ENCODE measurements at places on chromosomes 16 and 17.

DNA sequence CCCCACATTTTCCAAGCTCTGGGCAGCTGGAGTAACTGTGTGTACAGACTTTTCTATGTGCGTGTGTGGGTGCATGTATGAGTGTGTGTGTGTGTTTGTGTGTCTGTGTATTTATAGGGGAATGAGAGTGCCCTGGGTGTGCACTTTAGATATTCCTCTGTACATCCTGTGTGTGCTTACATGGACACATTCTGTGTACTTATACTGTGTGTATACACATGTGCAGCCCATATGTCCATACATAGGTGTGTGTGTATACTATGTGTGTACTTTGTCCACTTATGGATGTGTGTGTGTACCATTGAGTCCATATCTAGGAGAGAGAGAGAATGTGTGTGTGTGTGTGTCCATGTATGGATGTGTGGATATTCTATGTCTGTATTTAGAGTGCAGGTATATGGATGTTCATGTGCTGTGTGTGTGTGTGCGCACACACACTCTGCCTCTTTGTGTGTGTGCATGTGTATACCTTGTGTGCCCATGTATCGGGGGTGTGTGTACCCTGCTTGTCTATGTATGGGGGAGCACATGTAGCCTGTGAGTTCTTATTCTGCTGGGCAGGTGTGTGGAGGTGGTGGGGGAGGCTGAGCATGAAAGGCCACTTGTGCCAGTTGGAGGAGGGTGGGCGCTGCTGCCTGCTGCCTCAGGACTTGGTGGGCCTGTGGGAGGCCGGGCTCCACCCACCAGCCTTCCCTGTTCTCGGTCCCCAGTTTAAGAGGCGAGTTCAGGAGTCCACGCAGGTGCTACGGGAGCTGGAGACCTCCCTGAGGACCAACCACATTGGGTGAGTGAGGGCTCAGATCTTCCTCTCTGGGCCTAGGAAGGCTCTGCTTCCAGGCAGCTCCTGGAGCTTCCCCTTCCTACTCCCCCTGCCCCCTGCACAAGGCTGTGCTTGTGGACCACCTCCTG is 11.1 kb downstream of the FMNL1 start:
- no peak for DNase-seq

- DNase-seq, result no peak
Measured at GRCh38 chr17:82127315-82127595, 29.2 kb upstream of the FASN start.

- no peak for DNase-seq
Measured at GRCh38 chr16:21704733-21705132, 41.0 kb downstream of the OTOA start.

DNA sequence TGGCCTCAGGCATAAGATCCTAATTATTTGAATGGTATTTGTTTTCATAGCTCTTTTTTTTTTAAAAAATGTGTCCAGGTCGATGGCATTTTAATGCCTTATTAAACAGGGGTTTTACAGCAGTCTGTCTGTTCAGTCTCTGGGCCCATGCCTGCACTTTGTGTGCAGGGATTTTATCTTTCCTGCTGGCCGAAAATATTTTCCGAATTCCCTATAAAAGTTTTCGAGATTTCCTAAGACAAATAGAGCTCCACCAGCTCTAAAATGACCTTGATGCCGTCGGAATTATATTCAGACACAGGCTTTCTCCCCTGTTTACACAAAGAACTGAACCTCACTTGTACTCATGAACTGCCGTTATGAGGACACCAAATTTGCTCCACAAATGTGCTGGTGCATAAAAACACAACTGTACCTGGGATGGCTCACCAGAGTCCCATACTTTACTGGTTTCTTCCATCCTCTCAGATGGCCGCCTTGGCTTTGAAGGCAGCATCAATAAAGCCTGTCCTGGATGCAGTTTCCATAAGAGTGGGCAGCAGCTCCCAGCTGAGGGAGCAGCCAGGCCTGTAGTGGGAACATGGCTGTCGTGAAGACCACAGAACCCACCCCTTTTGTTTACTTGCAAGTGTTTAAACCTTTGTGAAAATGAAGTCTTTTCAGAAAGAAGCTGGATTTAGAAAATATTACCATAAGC is 44.9 kb downstream of the TBX4 start:
- DNase-seq, result no peak

DNA sequence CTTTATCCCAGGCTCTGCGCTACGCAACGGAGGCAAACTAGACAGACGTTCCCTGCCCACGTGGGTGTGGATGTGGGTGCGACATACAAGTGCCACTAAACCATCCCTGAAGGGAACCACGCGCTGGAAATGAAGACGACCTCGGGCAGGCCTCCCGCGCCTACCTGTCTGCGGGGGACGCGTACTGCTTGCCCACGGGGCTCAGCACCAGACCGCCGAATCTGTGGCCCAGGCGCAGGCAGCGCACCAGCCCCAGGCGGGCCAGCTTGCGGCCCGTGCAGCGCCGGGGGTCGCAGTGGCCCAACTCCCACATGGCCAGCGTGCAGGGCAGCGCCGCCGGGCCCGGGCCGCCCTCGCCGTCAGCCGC is 480 bp downstream of the TSR3 start:
- DNase-seq, result no peak

- DNase-seq, result no peak
Measured at GRCh38 chr17:76686538-76687297, 24.0 kb downstream of the MXRA7 start.

DNA sequence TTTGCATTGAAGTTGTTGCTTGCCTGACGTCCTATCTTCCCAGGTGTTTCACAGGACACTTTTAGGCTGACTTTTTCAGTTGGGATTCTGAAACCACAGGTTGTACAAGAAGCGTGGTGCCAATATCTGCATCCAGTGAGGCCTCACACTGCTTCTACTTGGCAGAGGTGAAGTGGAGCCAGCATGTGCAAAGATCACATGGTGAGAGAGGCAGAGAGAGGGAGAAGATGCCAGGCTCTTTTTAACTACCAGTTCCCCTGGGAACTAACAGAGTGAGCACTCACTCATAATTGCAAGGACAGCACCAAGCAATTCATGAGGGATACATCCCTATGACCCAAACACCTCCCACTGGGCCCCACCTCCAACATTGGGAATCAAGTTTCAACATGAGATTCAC is 5.8 kb upstream of the ABCA6 start:
- no peak for DNase-seq

DNA sequence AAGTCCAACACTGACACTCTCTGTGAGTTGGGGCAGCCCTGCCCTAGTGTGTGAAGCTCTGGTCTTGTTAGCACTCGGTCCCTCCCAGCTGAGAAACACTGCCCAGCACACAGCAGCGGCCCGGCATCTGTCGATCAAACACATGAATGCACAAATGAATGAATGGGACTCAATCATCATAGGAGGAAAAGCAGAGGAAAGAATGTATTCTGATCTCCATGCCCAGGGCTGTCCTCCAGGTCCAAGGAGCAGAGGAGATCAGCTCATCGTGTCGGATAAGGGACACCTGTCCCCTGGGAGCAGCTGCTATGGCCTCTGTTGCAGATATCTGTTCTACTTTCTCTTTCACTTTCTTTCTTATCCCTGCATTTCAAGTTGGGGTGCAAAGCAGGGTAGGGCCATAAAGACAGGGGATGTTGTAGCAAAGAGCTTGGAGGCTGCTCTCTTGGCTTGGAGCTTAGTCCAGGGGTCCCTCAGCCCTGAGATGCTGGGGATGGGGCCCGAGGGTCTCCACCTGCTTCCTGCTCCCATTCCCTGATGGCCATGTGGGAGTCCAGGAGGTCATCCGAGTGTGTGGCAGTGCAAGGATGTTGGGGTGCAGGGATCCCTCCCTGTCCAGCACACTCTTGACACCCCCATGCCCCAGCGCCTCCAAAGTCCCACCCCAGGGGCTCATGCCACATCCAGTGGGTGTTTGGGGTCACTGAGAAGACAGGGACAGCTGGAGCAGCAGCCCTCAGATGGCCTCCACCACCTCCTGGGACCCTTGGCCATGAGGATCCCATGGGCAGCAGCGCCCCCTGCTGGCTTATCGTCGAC is 88.2 kb downstream of the IRF8 start:
- DNase-seq, result no peak

- DNase-seq, result no peak
Measured at GRCh38 chr17:14261406-14261805, 24.7 kb upstream of the CDRT15 start.

DNA sequence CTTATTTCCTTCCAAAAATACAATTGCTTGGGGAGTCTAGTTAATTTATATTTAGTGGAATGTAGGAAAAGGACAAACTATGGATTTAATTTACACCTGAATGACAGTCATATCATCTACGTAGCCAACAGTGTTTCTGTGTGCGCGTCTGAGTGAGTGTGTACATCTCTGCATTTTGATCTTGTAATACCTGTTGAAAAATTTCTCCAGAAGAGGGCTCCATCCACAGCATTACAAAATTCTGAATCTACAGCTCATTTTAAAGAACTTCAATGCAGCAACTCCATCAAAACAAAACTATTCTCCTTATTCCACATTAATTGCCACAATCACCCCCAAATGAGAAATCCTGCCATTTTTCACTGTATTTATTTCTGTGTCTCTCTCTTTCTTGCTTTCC is 3.9 kb downstream of the CDH13 start:
- no peak for DNase-seq

DNA sequence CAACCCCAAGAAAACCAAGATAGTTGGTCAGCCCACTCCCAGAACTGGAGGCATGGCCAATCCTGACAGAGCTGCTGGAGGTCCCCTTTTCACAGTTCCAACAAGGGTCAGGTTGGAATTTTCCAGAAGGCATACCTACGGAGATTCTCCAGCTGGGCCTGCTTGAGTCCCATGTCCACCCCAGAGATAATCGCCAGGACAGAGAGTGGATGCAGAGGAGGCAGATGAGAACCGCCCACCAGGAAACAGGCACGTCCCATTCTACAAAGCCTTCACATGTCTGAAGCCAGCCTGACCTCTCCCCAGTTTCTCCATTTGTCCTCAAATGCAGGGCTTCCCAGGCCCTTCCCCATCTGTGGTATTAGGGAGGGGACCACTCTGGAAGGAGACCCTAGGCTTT is 47.4 kb upstream of the SMURF2 start:
- no peak for DNase-seq

DNA sequence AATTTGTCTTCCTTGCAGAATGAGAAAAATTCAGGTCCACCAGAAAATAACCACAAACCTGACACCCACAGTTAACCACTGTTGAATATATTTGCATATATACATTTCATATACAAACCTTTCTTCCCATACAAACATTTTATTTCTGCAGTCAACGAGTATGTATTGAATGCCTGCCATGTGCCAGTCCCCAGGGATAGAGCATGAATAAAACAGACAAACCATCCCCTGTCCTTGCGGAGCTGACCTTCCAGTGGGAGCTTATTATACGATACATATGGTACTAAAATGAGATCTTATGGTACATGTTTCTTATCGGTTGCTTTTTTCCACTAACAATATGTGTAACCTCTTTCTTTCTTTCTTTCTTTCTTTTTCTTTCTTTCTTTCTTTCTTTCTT is 116.7 kb downstream of the PITPNC1 start:
- DNase-seq, result no peak

GRCh38 chr17:66354981-66355380 is 52.6 kb downstream of the PRKCA start:
- no peak for DNase-seq

GRCh38 chr17:29124135-29124924 is 55.9 kb downstream of the MYO18A start:
- DNase-seq, result peak; percentile 64

All from NCI-H446 (cell line).